ENCODE measurements at places on chromosomes 16 and 17. TPM values are rescaled to one million over a fixed set of nuclear protein-coding genes. Genes with fewer than 3 reads are reported as not detected.

The SMIM5 gene
- not detected for total RNA-seq

The PVALEF gene
- not detected for total RNA-seq

The CTRB2 gene
- not detected for total RNA-seq

DNA sequence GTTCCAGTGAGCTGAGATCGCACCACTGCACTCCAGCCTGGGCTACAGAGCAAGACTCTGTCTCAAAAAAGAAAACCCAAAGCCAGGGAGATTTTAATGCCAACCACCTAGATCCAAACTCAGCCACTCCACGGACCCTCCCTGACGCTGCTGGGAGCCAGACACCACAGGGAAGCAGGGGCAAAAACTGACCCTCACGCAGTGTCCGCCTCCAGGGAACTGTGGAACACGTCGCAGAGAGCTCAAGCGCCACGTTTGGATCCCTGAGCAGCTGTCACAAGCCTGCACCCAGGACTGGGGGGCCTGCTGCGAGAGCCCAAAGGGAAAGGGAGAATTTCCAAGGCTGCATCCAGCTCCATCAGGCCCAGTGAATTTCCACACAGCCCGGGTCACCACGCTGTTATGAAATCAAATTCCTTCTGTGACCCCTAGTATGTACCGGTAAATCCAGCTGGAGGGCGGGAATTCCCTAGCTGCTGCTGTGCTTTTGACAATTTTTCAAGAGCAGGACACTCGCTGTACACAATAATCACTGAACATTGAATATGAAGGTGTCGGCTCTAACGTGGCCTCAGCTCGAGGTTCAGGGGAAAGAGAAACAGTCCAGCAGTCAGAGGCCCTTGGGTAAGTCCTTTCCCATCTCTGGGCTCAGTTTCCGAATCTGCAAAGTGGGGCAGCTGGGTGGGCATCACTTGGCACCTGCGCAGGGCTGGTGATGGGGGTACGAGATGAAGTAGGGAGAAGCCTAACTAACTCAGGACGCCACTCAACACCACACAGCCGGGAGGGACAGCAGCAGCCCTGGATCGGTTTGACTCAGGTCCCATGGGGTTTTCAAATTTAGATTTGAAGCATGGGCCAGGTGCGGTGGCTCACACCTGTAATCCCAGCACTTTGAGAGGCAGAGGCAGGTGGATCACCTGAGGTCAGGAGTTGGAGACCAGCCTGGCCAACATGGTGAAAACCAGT lies 8.6 kb downstream of the CARHSP1 start:
- DNase-seq: no peak

DNA sequence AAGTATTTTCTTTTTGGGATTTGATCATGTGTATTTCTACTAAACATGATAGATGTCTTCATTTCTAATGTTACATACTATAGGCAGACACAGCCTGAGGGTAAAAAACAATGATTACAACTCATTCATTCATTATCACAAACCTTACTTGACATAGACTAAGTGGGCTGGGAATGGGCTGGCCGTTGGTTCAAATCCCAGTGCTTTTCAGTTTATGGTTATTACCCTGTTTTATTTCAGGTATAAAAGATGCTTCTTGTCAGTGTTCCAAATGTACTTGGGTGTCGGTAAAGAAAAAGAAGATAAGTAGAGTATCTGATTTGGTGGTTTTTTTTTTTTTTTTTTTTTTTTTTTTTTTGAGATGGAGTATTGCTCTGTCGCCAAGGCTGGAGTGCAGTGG lies 149.7 kb upstream of the ZFHX3 start:
- DNase-seq: no peak

DNA sequence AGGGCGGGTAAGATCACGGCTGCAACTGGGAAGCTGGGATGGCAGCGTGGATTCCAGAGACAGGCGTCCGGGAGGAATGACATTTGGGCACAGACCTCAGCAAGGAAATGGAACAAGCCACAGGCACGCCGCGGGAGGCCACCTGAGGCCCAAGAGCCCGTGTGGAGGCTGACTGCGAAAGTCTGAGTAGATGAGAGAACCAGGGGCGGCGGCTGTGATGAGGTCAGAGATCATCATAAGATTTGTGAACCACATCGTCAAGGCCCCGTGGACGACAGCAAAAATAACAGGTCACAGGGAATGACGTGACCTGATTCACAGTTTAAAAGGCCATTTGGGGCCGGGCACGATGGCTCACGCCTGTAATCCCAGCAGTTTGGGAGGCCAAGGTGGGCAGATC lies 48.2 kb downstream of the MRM3 start:
- no peak for DNase-seq

All from neural crest cell (in vitro differentiated cells).